Activated CD4-positive, alpha-beta T cell treated with anti-CD3 and anti-CD28 coated beads, Interleukin-2, amount 10 ng/mL, durations not matched to agents 24 days and 14 days (primary cell): ENCODE measurements at places on chromosomes 12 and 14. TPM values are rescaled to one million over a fixed set of nuclear protein-coding genes. Genes with fewer than 3 reads are reported as not detected.

DNA sequence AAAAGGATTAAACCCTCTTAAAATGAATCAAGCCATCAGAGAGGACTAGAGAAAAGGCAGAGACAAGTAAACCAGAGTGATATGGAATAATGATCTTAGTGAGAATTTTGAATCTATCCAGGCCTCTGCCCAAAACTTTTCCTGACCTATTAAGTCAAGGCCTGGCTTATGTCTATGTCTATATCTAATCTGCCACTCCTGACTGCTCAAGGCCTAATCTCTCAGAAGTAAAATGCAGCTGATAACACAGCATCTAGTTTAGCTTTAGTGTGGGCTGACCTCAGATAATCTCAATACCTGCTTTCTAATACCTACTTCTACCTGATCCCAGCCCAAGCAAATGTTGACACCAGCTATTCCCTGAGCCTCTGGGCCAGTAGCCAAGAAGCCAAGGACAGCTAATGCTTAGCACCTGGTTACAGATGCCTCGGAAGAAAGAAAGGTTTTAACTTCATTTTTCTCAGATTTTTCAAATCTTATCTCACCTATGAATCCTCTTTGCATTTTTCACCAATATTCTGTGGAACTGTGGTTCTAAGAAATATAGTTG lies 1472.5 kb upstream of the SEL1L start:
- H3K27ac ChIP-seq, result no peak overlapping the region
- no peaks in the 10 kb centered on the region for H3K36me3 ChIP-seq
- no peak overlapping the region for H3K4me3 ChIP-seq
- no peak for DNase-seq

Gene ZNF839
- total RNA-seq, result 18.3 and 20.9 TPM in 2 replicates

DNA sequence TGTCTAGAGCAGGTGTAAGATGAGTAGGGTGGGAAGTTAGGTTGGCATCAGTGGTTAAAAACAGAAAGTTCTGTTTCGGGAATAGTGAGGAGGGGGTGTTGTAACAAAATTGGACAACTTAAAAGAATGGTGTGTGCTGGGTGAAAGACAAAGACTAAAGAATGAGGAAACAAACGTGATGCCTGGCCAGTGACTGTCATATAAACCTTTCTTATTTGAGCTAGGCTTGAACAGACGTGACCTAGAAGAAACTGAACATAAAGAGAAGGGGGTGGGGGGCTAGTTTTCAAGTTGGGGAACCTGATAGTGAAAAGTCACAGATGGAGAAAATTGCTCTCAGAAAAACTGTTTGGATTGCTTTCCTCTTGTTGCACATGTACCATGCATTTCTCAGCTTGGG lies 39.6 kb downstream of the RAD52 start:
- H3K36me3 ChIP-seq, result peaks cover 60% of the 10 kb centered on the region
- no peak for DNase-seq
- H3K27me3 ChIP-seq, result no peaks in the 10 kb centered on the region
- H3K27ac ChIP-seq, result peak overlapping the region; percentile 45
- H3K4me1 ChIP-seq, result peaks cover 19% of the 10 kb centered on the region

- H3K27me3 ChIP-seq, result peaks cover 1% of the 10 kb centered on the region
- H3K4me3 ChIP-seq, result no peak overlapping the region
These were observed 150.9 kb upstream of the SLC16A7 start for GRCh38 chr12:59444932-59445331.

- H3K36me3 ChIP-seq, result no peaks in the 10 kb centered on the region
- H3K4me1 ChIP-seq, result no peaks in the 10 kb centered on the region
- no peak overlapping the region for H3K27ac ChIP-seq
- no peak for DNase-seq
- H3K4me3 ChIP-seq, result no peak overlapping the region
These were observed 156.4 kb upstream of the PLXNC1 start for GRCh38 chr12:93991829-93992461.

GRCh38 chr12:124776125-124776513 lies 87.5 kb downstream of the SCARB1 start:
- peaks cover 17% of the 10 kb centered on the region for H3K27me3 ChIP-seq
- H3K27ac ChIP-seq, result no peak overlapping the region
- no peak overlapping the region for H3K4me3 ChIP-seq
- H3K36me3 ChIP-seq, result no peaks in the 10 kb centered on the region

- H3K36me3 ChIP-seq, result no peaks in the 10 kb centered on the region
- no peak overlapping the region for H3K27ac ChIP-seq
- peaks cover 20% of the 10 kb centered on the region for H3K27me3 ChIP-seq
These were observed 28.0 kb upstream of the METAP2 start for GRCh38 chr12:95445884-95446505.

Gene ESRRB
- 0.05 and 0.09 TPM in 2 replicates for total RNA-seq

- no peaks in the 10 kb centered on the region for H3K27me3 ChIP-seq
- H3K4me1 ChIP-seq, result no peaks in the 10 kb centered on the region
- H3K36me3 ChIP-seq, result no peaks in the 10 kb centered on the region
- DNase-seq, result no peak
- H3K27ac ChIP-seq, result no peak overlapping the region
These were observed 15.4 kb downstream of the TEAD4 start for GRCh38 chr12:2974560-2974971.
